Activated naive CD4-positive, alpha-beta T cell (primary cell): ENCODE measurements at places on chromosomes 5 and 9.

DNA sequence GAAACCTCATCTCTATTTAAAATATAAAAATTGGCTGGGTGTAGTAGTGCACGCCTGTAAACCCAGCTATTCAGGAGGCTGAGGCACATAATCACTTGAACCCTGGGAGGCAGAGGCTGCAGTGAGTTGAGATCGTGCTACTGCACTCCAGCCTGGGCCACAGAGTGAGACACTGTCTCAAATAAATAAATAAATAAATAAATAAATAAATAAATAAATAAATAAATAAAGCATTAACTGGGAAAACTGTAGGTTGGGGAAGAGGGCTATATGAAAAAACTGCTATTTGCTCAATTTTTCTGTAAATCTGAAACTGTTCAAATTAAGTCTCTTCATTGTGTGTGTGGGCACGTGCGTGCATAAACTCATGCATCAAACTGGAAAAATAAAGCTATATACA, 59.9 kb upstream of the RAPGEF6 start:
- DNase-seq: no peak

DNA sequence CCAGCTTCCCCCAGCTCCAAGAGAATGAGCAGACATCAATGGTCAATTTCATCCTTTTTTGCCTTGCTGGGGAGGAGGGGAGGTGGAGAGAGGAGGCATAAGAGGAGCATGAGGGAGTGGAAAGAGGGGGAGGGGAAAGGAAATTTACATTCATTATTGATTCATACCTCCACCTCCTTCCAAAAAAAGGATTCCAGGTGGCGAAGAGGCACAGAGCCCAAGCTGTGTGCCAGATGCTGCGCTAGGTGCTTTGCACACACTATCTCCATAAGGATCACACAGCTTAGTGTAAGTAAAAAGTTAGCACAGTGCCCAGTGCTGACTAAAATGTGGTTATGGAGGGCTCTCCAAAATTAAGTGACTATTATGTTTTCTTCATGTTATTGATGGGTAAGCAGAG, 11.0 kb downstream of the ASTN2 start:
- DNase-seq: no peak

GRCh38 chr9:85404911-85405565, 336.7 kb downstream of the AGTPBP1 start:
- DNase-seq: no peak

GRCh38 chr9:89022001-89022759, 30.9 kb downstream of the S1PR3 start:
- no peak for DNase-seq

GRCh38 chr9:120386390-120387131, 193.4 kb downstream of the CDK5RAP2 start:
- no peak for DNase-seq

DNA sequence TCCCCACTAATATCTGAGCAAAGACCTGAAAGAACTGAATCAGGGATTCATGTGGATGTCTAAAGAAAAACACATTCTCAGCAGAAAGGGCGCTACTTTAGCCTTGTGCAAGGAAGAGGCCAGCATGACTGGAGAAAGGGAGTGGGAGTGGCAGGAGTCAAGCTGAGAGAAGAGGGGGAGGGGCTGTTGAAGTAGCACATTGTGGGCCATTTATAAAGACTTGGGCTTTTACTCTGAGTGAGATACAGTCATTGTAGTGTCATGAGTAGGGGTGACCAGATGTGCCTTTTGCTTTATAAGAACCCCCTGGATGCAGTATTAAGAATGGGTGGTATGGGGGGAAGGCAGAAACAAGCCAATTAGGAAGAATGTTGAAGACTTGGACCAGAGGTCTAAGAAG, 452.8 kb downstream of the ENC1 start:
- no peak for DNase-seq

DNA sequence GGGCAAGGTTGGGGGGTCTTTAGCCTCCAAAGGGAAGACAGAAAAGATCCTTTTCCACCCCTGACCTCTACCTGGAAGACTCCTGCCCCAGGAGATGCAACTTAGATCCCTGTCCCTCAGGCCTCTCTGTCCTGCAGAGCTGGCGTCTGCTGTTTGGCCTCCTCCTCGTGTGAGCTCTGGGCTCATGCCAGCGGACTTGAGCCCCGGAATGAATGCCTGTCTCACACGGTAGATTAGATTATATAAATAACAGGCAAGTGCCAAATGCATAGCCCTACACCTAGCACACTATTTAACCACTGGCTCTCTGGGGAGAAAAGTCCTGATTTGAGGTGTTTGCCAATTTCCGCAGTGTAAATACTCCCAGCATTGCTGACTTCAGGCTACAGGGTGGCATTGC, 1.4 kb upstream of the WNK2 start:
- DNase-seq: no peak

- no peak for DNase-seq
These were observed 151.7 kb downstream of the TTC39B start for GRCh38 chr9:15155323-15155722.

GRCh38 chr5:143055596-143056338, 285.6 kb downstream of the ARHGAP26 start:
- DNase-seq: no peak

- no peak for DNase-seq
These were observed 49.6 kb downstream of the FAT2 start for GRCh38 chr5:151541571-151541970.

GRCh38 chr5:74096325-74096724, 470.3 kb downstream of the ARHGEF28 start:
- no peak for DNase-seq

GRCh38 chr9:23741351-23741750, 84.7 kb downstream of the ELAVL2 start:
- DNase-seq: no peak

DNA sequence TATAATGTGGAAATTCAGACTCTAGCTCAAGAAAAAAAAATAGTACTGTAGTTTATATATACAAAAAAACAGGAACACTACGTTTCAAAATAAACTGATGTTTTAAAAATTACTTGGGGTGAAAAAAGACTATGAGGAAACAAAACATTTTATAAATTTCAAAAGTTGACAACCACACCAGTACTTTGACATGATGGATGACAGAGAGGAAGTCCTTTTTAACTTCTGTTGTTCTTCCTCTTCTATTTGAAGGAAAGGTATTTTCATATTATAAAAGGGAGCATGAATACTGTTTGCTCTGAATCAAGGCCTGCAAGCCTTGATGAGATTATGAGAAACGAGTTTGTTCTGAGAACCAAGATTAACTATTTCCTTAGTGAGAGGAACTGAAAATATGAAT, 456.9 kb downstream of the TAF11L14 start:
- no peak for DNase-seq

DNA sequence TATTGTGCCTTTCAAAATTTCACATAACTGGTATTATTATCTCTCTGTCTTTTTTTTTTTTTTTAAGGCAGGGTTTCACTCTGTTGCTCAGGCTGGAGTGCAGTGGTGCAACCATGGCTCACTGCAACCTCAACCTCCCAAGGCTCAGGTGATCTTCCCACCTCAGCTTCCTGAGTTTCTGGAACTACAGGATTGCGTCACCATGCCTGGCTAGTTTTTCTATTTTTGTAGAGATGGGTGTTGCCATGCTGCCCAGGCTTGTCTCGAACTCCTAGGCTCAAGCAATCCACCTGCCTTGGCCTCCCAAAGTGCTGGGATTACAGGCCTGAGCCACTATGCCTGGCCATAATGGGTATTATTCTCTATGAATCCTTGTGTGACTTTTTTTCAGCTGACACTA, 402.3 kb upstream of the SMARCA2 start:
- DNase-seq: no peak

DNA sequence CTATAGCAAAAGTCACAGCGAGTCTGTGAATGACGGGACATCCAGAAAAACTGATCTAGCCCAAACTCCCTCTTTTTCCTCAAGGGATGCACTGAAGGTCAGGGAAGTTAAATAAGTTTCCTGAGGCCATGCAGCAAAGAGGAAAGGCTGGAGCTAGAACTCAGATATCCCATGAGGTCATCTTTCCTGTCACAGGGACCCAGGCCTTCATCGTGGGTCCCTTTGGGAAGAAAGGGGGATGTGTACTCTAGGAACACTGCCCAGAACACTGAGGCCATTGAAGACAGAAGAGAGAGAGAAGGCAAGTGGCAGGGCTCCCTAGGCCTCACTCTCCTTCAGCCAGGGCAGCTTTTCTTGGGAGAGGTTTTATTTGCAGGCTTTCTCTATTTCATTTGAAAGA, 182.0 kb downstream of the EBF1 start:
- DNase-seq: no peak

DNA sequence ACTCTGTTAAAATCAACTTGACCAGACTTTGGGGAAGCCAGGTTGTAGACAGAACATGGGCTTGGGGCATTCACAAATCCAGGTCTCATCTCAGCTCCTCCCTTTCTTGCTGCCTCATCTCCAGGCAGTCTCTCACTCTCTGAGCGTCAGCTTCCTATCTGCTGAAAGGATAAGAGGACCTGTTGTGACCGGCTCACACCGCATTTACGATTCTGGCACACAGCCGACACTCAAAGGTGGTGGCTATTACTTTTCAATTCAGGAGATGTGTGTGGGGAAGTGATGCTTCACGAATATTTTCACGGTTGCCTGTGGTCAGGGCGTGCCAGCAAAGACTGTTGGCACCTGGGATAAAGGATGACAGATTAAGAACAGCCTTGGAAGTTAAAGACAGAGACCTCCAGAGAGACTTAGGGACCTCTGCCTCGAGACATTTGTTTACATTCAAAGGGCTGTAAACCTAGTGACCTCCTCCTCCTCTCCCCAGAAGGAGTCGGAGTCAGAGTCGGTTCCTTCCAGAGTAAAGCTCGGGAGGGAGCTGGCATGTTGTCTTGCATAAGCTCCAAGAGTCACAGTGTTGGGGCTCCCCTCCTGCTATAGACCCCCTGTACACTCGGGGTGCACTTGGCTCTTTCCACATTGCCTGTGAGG, 83.2 kb downstream of the AK8 start:
- no peak for DNase-seq

DNA sequence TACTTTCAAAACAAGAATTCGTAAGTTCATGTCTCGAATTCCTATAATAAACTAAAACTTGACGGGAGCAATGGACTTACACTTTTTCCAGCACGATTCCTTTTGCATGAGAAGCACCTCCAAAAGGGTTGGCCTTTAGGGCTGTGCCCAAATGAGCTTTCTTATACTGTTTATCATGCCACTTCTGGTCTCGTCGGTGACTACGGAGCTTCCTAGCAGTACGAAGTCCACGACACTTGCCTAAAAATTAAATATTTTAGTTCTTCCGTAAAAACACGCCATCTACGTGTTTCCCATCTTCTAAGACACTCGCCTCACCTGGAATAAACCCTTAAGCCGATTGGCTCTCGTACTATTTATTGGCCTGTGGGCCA, 554 bp downstream of the RPS23 start:
- no peak for DNase-seq

GRCh38 chr5:152601806-152602732, 197.0 kb upstream of the NMUR2 start:
- DNase-seq: no peak

DNA sequence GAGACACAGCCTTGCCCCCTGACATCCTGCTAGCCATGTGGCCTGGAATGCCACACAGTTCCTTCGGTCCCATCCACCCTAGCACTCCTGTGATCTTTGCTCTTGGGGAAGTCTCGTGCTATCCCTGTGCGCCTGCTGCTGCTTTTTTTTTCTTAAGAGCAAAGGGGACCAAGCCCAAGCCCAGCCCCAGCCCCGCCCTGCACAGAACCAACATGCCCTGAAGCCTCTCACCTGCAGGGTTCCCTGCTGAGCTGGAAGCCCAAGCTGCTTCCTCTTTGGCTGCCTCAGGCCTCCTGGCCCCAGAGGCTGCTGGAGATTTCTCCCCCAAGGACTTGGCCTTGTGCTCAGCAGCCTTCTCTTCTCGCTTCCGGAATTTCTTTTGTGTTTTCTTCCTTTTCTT, 1.8 kb downstream of the SURF6 start:
- DNase-seq: no peak

GRCh38 chr9:72635197-72635596, 113.8 kb downstream of the TMC1 start:
- DNase-seq: no peak

GRCh38 chr5:58266402-58266801, 193.5 kb downstream of the PLK2 start:
- DNase-seq: no peak

- DNase-seq: no peak
These were observed 94.9 kb downstream of the CACNA1B start for GRCh38 chr9:137972355-137972987.

- no peak for DNase-seq
These were observed 97.4 kb upstream of the RAPGEF1 start for GRCh38 chr9:131837316-131837715.

DNA sequence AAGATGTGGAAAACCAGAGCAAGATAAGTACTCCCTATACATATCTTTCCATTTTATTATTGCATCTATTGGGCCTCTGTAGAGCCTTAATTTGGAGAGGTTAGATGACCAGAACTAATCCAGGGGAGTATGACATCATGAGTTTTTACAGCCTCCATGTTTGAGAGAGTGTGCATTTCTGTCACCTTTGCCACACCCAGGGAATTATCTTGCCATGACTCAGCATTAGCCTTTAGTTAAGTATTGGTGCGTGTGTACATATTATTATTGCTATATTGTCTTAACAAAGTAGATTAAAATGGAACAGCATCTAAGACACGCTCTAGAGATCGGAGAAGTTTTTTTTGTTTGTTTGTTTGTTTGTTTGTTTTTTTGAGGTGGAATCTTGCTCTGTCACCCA, 27.6 kb downstream of the DIMT1 start:
- DNase-seq: no peak

DNA sequence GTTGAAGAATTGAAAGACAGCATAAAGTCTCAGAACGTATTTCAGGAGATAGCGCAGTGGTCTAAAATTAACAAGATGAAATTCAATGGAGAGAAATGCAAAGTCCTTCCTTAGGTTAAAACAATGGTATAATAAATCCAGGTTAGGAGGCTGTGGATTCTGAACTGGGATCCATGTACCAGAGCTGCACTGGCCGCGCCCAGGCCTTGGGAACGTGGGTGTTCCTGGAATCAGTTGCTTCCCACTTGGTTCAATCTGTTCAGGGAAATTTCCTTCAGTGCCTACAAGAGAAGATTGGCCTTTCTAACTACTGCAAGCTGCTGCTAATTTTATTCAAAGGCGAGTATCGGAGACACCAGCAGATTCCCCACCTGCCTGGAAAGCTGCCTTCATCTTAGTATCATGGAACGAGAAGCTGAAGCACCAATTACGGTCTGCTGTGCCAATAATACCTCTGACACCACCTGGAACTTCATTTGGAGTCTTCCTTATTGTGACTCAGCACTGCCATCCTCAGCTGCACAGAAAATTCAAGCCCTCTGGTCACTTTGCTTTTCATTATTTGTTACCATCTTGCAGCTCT, 14.3 kb upstream of the CTNND2 start:
- DNase-seq: no peak
